ENCODE measurements at places on chromosomes 6 and 20.

- DNase-seq = no peak
- H3K4me1 ChIP-seq = no peaks in the 10 kb centered on the region
- H3K27me3 ChIP-seq = no peaks in the 10 kb centered on the region
- no peaks in the 10 kb centered on the region for H3K36me3 ChIP-seq
- no peak overlapping the region for H3K4me3 ChIP-seq
- no peak overlapping the region for H3K27ac ChIP-seq
These were observed 402.5 kb upstream of the FKBP1C start for GRCh38 chr6:62808565-62809293.

DNA sequence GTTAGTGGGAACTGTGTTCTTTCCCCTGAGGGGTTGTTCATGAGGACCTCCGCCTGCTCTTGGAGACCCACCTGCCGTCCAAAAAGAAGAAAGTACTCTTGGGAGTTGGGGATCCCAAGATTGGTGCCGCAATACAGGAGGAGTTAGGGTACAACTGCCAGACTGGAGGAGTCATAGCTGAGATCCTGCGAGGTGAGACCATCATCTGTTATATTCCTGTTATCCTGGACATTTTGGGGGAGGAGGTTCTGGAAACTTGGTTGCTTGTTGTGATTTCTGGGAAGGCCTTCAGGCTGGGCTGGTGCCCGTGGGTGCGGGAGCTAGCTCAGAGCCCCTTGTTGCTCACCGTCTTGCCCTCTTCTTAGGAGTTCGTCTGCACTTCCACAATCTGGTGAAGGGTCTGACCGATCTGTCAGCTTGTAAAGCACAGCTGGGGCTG, 2.0 kb downstream of the NOP56 start:
- no peak overlapping the region for H3K27ac ChIP-seq
- peaks cover 5% of the 10 kb centered on the region for H3K4me1 ChIP-seq
- no peak for DNase-seq
- no peaks in the 10 kb centered on the region for H3K27me3 ChIP-seq

DNA sequence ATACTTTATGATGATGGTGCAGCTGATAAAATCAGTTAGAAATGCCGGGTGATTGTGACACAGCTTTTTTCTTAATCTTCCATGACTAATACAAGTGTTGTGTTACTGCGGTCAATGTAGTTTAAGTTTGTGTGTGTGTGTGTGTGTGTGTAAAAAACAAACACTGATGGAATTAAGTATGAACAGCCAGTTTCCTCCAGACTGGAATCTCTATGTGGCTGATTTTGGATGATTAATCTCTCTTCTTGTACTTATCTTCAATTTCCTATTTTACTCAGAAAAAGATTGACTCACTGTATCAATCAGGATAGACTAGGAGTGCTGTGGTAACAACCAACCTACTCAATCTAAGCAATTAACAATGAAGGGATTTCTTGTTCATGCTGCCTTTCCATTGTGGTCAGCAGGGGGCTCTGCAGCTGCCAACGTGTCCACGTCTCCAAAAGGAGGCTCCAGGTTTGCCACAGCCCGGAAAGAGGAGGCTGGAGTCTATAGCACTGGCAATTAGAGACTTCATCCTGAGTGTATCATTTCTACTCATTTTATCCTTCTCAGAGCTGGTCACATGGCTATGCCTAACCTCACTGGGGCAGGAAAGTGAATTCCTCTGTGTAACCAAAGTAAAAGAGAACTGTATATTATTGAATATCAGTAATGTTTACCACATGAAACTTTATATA, 107.7 kb downstream of the CD109 start:
- no peak overlapping the region for H3K4me3 ChIP-seq
- H3K27ac ChIP-seq = peak overlapping the region; percentile 58
- peak; percentile 97 for DNase-seq
- H3K4me1 ChIP-seq = peaks cover 15% of the 10 kb centered on the region
- no peaks in the 10 kb centered on the region for H3K36me3 ChIP-seq
- no peaks in the 10 kb centered on the region for H3K27me3 ChIP-seq

DNA sequence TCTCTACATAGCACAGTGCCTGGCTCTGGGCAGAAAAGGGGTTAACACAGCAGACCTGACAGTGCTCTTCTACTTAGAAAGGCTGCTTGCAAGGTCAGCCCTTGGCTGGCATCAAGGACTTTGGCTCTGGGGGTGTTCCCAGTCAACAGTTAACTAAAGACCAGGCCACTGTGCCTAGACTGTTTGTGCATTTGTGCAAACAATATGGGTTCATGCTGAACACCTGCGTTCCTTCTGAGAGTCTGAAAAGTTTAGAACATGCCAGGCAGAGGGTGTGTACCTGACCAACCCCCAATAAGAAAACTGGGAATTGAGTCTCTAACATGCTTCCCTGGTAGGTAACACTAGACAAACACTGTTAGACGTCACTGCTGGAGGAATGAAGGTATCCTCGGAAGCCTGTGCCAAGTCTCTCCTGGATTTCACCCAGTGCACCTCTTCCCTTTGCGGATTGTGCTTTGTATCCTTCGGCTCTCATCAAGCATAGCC, 110.7 kb downstream of the PDE10A start:
- no peak for DNase-seq
- no peak overlapping the region for H3K27ac ChIP-seq
- H3K36me3 ChIP-seq = no peaks in the 10 kb centered on the region
- no peaks in the 10 kb centered on the region for H3K27me3 ChIP-seq

DNA sequence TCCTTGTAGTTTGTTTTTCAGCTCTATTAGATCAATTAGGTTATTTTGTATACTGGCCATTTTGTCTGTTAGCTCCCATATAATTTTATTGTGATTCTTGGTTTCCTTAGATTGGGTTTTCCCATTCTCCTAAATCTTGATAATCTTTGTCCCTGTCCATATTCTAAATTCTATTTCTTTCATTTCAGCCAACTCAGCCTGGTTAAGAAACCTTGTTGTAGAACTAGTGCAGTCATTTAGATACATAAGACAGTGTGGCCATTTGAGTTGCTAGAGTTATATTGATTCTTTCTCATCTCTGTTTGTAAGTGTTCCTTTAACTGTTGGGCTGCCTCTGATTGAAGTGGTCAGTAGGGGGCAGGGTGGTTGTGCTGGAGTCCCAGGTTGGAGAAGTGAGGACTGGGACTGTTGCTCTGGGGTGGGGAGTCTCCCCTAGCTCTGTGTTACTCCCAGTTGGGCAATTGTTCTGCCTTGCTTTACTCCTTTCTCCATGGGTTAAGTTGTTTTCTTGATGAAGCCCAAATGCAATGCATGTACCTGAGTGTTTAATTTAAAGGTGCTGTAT, 98.8 kb upstream of the NRN1 start:
- no peak overlapping the region for H3K27ac ChIP-seq
- DNase-seq = no peak
- no peaks in the 10 kb centered on the region for H3K36me3 ChIP-seq
- H3K4me1 ChIP-seq = no peaks in the 10 kb centered on the region

GRCh38 chr6:145075425-145075824, 659.9 kb downstream of the EPM2A start:
- H3K27ac ChIP-seq = no peak overlapping the region
- H3K36me3 ChIP-seq = no peaks in the 10 kb centered on the region
- H3K4me1 ChIP-seq = peaks cover 7% of the 10 kb centered on the region
- H3K4me3 ChIP-seq = no peak overlapping the region
- H3K27me3 ChIP-seq = no peaks in the 10 kb centered on the region
- no peak for DNase-seq

- no peak overlapping the region for H3K4me3 ChIP-seq
- DNase-seq = no peak
- no peak overlapping the region for H3K27ac ChIP-seq
- H3K36me3 ChIP-seq = no peaks in the 10 kb centered on the region
- no peaks in the 10 kb centered on the region for H3K4me1 ChIP-seq
These were observed 355.5 kb upstream of the HTR1E start for GRCh38 chr6:86581833-86582232.

GRCh38 chr6:131745476-131745875, 34.7 kb upstream of the CTAGE9 start:
- DNase-seq = no peak
- H3K4me3 ChIP-seq = no peak overlapping the region
- H3K36me3 ChIP-seq = no peaks in the 10 kb centered on the region
- no peaks in the 10 kb centered on the region for H3K4me1 ChIP-seq
- H3K27me3 ChIP-seq = no peaks in the 10 kb centered on the region

GRCh38 chr6:135703621-135704020, 147.9 kb upstream of the PDE7B start:
- H3K4me1 ChIP-seq = no peaks in the 10 kb centered on the region
- no peak for DNase-seq
- H3K36me3 ChIP-seq = no peaks in the 10 kb centered on the region
- no peak overlapping the region for H3K4me3 ChIP-seq
- H3K27ac ChIP-seq = no peak overlapping the region

GRCh38 chr6:8436966-8437365, 1.6 kb upstream of the SLC35B3 start:
- H3K36me3 ChIP-seq = peaks cover 2% of the 10 kb centered on the region
- peaks cover 6% of the 10 kb centered on the region for H3K4me1 ChIP-seq
- no peak for DNase-seq

GRCh38 chr6:74867291-74867690, 338.6 kb downstream of the COL12A1 start:
- no peak for DNase-seq
- no peaks in the 10 kb centered on the region for H3K4me1 ChIP-seq
- H3K27me3 ChIP-seq = no peaks in the 10 kb centered on the region
- H3K36me3 ChIP-seq = no peaks in the 10 kb centered on the region

DNA sequence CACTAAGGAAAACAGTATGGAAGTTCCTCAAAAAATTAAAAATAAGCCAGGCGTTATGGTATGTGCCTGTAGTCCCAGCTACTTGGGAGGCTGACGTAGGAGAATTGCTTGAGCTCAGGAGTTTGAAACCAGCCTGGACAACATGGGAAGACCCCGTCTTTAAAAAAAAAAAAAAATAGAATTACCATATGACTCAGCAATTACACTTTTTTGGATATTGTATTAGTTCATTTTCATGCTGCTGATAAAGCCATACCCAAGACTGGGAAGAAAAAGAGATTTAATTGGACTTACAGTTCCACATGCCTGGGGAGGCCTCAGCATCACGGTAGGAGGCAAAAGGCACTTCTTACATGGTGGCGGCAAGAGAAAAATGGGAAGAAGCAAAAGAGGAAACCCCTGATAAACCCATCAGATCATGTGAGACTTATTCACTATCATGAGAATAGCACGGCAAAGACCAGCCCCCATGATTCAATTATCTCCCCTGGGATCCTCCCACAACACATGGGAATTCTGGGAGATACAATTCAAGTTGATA, 10.8 kb upstream of the SMIM29 start:
- H3K27me3 ChIP-seq = no peaks in the 10 kb centered on the region
- no peak overlapping the region for H3K4me3 ChIP-seq
- H3K36me3 ChIP-seq = no peaks in the 10 kb centered on the region

All from IMR-90 (cell line).